Lung microvascular endothelial cell (primary cell): ENCODE measurements at places on chromosomes 7 and 10. TPM values are rescaled to one million over a fixed set of nuclear protein-coding genes. Genes with fewer than 3 reads are reported as not detected.

ZCCHC24 gene
- total RNA-seq = 2.8 and 4.0 TPM in 2 replicates

KCNH2 gene
- total RNA-seq = under 0.01 TPM in 1 of 2 replicates, not detected in the other

TMEM225B gene
- 0.22 TPM in 1 of 2 replicates, not detected in the other for total RNA-seq

PRPF18 gene
- total RNA-seq = 16.1 and 25.4 TPM in 2 replicates

MRC1 gene
- total RNA-seq = 148 and 201 TPM in 2 replicates

C10orf90 gene
- total RNA-seq = not detected in 2 replicates

DEPP1 gene
- total RNA-seq = 164 and 225 TPM in 2 replicates

ZNF25 gene
- total RNA-seq = 3.3 and 6.0 TPM in 2 replicates

CD36 gene
- 157 and 291 TPM in 2 replicates for total RNA-seq

COL17A1 gene
- under 0.01 and 0.44 TPM in 2 replicates for total RNA-seq

FAM180A gene
- total RNA-seq = not detected in 2 replicates

TMEM273 gene
- 4.8 and 6.1 TPM in 2 replicates for total RNA-seq

ARHGEF35 gene
- under 0.01 TPM in 1 of 2 replicates, not detected in the other for total RNA-seq

SHH gene
- under 0.01 TPM in 2 replicates for total RNA-seq

PNLIP gene
- not detected in 2 replicates for total RNA-seq

THSD7A gene
- total RNA-seq = 16.1 and 17.4 TPM in 2 replicates

LLCFC1 gene
- total RNA-seq = not detected in 2 replicates

LBX1 gene
- not detected in 2 replicates for total RNA-seq

AGFG2 gene
- 25.5 and 74.2 TPM in 2 replicates for total RNA-seq

EPO gene
- not detected in 2 replicates for total RNA-seq

CCL26 gene
- not detected in 2 replicates for total RNA-seq

EPDR1 gene
- 2.0 and 2.4 TPM in 2 replicates for total RNA-seq

DKK1 gene
- 13.3 and 15.7 TPM in 2 replicates for total RNA-seq

VPS37D gene
- 2.6 and 2.8 TPM in 2 replicates for total RNA-seq

AS3MT gene
- 0.60 and 0.65 TPM in 2 replicates for total RNA-seq

CLDN4 gene
- total RNA-seq = under 0.01 TPM in 1 of 2 replicates, not detected in the other

LIPJ gene
- total RNA-seq = not detected in 2 replicates

SCART1 gene
- total RNA-seq = 0.22 and 0.40 TPM in 2 replicates

FAM25A gene
- total RNA-seq = not detected in 2 replicates

SFTPD gene
- not detected in 2 replicates for total RNA-seq

ASIC3 gene
- total RNA-seq = under 0.01 and 0.40 TPM in 2 replicates
